ENCODE measurements at places on chromosomes 4 and X.

- DNase-seq, result no peak
Measured at GRCh38 chr4:140648716-140649308, 80.1 kb upstream of the UCP1 start.

DNA sequence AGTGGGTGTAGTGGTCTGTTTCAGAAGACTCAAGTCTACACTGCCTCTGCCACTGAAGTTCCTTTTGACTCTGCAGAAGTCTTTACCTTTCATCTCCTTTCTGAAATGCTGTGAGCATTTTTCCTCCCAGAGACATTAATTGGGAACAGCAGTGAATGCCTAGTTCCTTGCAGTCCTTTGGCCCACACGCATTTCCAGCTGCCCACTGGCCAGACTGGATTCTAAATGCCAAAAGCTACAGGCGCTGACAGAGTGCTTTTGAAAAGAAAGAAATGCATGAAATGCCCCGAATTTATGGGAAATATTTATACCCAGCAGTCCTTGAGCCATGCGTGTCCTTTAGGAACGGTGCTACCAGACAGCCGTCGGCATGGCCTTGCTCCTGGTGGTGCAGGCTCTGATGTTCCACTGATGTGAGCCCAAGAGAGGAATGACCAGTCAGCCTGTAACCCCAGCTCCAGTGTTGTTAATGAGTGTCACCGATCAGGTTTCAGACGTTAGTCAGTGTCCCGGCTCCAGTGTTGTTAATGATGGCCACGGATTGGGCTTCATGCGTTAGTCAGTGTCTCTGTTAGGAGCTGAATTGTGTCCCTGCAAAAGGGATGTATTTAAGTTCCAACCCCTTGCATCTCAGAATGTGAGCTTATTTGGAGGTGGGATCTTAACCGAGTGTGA is 132.6 kb downstream of the TBL1X start:
- DNase-seq, result peak; percentile 18

GRCh38 chrX:136689436-136689835 is 41.5 kb downstream of the CD40LG start:
- DNase-seq, result peak; percentile 6

- no peak for DNase-seq
Measured at GRCh38 chrX:151762802-151763201, 28.3 kb downstream of the CNGA2 start.

DNA sequence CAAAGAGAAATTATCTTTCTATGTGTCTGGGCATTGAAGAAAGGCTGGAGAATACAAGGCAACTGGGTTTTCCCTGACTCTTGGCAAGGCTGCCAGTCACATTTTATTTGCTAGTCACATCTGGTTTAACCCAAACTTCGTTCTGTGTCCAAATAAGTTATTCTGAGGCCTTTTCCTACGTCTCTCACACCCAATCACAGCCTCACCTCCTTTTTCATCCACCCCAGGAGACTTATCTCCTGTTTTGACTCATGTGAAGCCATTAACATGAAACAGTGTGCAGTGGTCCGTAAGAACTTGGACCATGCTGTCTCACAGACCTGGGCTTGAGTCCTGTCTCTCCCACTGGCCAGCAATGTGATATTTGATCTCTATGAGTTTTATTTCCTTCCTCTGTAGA is 59.3 kb downstream of the CNGA2 start:
- no peak for DNase-seq

GRCh38 chr4:109662771-109663170 is 40.5 kb downstream of the CASP6 start:
- DNase-seq, result no peak

DNA sequence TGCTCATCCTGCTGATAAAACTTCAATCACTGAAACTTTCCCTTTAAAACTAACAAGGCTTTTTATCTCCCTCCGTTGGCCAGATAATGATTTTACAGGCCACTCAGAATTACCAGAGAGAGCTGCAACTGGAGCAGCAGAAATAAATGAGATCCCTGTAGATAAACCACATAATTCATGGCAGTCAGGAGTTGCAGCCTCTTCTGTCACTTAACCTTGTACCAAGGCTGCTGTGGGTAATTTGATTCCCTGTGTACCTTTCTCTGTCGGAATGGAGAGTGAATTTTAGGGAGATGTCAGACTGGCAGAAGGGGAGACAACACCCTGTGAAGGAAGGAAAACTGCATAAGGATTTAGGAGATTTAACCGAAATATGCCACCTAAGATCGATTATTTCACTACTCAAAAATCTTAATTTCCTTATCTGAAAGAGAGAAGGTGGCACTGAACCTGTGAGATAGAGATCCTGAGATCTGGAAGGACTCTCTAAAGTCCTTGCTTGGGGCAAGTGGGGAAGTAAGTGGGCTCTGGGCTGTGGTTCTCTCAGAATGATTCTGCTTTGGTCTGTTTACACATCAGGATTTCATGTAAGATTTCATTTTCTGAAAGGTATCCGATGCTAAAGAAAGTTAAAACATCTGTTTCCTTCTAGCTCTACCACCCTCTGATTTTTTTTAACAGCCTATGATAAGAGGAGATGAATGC is 14.3 kb upstream of the TSPAN5 start:
- no peak for DNase-seq

GRCh38 chr4:74632634-74633033 is 161.7 kb downstream of the BTC start:
- DNase-seq, result peak; percentile 82

DNA sequence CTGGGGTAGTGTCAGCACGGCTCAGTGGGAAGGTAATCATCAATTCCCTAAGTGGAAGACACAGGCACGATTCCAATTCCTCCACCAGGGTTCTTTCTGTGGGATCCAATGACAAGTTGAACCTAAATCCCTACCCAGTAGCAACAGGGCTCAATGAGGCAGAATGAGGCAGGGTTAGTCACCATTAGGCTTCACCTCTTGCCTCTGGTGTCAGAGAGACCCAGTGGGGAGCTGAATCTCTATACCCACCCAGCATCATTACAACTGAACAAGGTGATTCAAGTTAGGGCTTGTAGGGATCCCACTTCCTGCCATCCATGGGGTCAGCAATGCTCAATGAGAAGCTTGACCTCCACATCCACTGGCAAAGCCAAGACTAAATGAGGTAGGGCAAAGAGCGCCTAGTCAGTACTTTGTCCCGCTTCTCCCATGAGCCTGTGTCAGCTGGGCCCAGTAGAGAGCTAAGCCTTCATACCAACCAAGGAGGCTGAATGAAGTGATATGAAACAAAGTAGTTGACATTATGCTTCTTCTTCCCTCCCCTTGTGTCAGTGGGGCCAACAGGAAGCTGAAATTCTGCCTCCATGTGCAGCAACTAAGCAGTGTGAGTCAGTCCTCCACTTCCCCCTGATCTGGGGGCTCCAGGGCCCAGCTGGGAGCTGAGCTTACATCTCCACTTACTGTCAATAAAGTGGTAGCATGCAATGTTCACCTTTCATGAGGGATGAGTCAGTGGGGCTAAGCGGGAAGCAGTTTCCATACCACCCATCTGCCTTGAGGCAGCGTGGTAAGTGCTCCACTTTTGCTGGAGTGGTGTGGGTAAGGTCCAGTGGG is 36.4 kb upstream of the RBM41 start:
- DNase-seq, result peak; percentile 22

DNA sequence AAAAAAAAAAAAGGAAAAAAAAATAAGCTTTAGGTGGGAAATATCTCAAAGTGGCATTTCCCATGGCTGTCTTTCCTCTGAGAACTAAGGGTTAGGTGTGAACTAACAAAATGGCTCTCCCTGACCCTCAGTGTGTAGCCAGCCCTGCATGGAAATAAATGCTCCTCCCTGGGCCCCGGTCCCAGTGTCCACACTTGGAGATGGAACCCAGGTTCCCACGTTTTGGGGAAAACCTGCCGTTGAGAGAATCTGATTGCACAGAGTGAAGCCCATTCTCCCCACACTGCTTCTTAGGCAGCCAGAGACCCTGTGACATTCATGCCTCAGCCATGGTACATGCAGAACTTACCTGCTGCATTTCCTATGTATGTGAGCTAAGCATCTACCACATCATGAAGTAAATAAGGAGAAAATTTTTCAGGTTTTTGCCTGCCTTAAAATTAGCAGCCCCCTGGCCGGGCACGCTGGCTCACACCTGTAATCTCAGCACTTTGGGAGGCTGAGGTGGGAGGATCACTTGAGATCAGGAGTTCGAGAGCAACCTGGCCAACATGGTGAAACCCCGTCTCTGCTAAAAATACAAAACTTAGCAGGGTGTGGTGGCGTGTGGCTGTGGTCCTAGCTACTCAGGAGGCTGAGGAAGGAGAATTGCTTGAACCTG is 34.5 kb downstream of the HTT-AS start:
- no peak for DNase-seq

All from fibroblast of skin of right biceps (primary cell).